ENCODE measurements at places on chromosomes 7 and 10.

DNA sequence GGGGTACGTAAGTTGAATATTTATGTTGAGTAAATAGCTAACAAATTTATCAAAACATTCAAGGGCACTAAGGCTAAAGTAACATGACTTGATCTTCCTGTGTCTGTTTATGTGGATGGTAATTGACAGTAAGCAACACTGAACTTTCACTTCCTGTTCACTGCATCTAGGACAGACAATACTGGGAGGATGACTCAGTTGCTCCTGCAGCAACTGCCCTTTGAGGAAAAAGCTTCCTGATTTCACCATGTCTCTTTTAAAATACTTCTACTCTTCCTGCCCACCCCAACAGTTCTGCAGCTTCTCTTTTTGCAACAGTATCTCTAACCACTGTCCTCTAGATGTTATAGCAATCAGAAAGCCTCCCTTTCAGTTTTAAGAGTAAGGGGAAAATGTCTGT lies 76.6 kb upstream of the HGF start:
- DNase-seq = no peak

DNA sequence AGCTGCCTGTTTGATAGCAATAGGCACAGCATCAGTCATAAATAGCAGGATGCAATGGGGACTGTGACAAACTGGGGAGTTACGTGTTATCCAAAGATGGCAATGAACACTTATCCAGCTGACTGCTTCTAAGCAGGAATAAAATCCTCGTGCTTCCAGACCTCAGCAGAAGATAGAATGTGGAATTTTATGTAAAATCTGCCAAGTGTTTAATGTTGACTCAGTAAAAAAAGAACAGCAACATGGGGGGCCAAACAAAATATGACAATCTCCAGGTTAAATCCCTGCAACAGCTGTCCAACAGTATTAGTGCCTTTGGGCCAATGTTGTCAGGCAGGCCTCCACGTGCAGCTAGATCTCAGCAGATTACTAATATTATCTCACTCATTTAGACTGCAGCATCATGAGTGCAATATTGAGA lies 127.3 kb downstream of the SEMA3C start:
- DNase-seq = no peak

GRCh38 chr7:104341546-104341945 lies 13.1 kb downstream of the LHFPL3 start:
- no peak for DNase-seq

DNA sequence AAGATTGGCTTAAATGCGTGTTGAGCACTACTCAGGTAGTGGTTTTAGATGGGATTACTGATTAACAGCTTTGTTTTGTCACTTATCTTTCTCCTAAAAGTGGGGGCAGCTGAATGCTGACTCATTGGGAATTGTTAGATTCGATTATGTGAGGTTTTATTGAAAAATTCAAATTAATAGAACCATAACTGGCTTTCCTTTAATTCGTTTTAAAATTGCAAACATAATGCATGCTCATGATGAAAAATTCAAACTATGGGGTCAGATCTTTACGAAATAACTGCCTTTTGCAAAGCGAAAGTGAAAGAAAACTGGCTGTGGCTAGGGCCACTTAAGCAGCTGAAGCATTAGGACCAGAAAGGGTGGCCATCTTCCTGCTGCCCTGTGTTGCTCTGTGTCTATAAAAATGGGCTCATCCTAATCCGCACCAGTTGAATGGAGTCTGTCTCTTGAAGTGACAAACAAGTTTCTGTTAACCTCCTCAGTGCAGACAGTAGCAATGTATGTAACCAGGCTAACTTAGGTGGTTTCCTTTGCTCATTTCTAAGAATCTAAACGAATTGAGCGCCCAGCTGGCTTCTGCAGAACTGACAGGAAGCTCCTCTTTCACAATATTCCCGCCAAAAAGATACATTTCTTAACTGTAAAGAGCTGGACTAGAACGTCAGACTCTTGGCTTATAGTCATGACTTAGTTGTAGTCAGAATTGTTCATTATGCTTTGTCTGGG lies 27.8 kb downstream of the DENND10 start:
- peak; percentile 70 for DNase-seq

GRCh38 chr10:51521605-51522004 lies 177.8 kb downstream of the CSTF2T start:
- DNase-seq = no peak

Data from CD4-positive, alpha-beta T cell (primary cell).